ENCODE measurements at places on chromosomes 2 and 18.

GRCh38 chr18:60746491-60746890 is 373.9 kb upstream of the MC4R start:
- DNase-seq = no peak

DNA sequence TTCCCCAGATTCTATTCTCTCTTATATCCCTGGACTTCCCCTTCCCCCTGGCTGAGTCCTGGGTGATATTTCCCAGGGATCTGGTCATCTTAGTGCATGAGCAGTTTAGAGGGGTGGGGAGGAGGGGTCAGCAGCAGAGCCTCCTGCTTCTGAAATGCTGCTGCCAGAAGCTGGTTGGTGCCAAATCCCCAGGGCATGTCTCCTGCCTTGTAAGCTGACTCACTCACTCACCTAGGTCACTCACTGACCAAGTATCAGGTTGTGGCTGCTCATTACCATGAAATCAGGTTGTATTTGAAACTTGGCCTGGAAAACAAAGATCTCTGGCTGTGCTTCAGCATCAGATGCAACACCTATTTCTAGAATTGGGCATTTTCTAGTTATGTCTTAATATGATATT is 14.3 kb downstream of the GPR39 start:
- DNase-seq = no peak

DNA sequence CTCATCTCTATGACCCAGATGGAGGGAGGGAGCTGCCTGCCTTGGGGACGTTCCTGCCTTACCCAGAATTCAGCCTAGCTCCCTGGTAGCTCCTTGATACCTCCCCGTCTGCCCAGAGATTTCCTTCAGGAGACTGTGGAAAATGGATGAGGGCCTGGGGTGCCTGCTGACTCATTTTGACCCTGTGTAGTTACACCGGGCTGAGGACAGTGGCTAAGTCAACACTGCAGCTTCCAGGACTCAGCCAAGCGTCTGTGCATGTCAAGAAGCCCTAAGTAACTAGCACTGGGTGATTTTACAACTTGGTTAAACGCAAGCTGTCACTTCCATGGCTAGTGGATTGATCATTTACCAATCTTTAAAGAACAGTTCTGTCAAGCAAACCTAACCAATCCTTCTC is 23.3 kb upstream of the EPAS1 start:
- DNase-seq = no peak

DNA sequence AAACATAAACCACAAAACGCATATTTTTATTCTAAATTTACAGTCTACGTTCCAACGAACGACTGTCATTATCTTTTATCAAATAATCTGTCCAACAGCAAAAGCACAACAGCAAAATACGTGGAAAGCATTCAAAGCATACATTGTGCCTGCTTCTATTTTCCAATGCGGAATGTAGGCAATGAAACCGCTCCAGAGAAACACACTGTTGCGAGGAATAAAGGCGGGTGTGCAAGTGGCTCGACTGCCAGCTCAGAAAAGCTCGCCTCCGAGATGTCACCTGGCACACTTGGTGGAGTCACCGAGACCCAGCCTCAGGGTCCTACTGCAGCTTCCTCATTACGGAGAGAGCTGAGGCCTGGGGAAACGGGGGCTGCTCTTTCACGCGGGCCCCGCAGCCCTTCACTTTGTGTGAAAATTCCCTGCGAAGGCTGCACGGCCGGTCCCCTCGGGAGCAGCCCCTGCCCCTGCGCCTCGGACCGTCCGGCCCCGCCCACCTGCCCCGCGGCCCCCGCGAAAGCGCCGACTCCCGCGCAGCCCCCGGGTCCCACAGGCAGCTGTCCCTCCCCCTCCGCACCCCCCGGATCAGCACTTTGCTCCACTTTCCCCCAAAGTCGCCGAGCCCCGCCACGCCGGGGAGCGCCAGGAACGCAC is 752 bp downstream of the MGAT4A start:
- DNase-seq = peak; percentile 67

GRCh38 chr2:130808482-130809268 is 28.0 kb upstream of the ARHGEF4 start:
- peak; percentile 16 for DNase-seq

DNA sequence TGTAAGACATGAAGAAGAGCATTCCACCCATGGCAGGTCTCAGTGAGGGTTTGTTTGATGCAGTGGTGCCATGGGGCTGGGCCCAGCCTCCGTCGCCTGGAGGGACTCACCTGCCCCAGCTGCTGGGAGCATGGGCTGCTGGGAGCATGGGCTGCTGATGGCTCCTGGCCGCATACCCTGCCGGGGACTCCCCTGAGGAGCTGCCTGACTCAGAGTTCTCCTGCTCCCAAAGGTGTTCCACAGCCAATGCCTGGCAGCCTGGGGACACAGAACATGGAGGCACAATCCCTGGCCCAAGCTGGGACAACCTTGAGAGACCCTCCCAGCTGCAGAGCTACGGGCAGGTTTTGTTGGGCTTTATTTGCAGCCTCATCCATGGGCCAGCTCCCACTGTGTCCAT is 108.4 kb downstream of the COPS8 start:
- DNase-seq = no peak

GRCh38 chr18:75109319-75109691 is 99.6 kb downstream of the PTGR3 start:
- DNase-seq = no peak

DNA sequence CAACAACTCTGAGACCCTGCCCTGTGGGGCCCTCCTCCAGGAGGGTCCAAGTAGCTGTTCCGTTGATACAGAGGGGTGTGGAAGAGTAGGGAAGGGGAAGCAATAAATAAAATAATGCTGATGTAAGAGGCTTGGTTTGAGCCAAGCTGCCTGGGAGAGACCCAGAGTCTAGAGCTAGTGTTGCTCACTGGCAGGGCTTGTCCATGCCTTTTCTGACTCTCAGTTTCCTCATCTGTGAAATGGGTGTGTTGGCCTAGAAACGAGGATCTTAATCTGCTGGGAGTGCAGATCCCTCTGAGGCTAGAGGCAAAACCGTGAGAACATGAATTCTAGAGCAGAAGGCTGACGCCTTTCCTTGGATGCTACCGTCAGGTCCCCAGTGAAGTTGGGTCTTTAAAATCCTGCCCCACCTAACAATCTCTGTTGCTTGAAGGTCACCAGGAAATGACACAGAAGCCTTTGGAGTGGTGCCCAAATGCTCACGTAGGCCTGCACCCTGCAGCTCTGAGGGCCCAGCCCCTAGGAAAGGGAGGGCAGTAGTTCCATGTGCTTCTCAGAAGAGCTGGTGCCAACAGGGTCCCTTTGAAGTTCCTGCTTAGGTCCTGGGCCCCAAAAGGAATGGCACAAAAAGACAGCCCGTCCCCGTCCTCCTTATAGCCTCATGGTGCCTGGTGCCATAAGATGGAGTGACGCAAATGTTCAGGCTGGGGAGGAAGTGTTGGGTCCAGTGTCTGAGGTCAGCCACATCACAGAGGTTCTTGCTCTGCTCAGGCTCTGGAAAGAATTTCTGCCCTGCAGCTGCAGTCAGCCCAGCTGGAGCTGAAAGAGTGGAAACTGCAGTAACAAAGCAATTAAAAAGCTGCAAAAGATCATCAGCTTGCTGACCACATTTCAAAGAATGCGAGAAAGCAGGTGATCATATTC is 73.2 kb upstream of the SMAD2 start:
- DNase-seq = peak; percentile 79

- no peak for DNase-seq
These were observed 147.6 kb downstream of the LDLRAD4 start for GRCh38 chr18:13366131-13366530.

GRCh38 chr18:59249199-59249774 is 24.0 kb downstream of the RAX start:
- peak; percentile 37 for DNase-seq

DNA sequence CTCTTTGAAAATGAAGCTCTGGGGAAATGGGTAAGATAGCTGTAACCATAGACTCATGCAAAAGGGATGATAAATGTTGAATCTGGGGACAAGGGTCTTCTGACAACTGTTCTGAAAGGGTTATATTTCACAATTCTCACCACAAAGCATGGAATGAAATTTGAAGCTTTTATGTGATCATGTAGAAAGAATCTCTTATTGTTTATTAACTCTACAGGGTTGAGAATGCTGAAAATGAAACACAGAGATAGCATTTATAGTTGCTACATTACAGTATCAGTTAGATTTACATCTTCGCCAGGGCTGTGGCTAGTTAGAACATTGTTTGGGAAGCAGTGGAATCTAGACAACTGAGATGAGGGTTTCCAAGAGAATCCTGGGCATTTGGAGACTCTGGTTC is 97.4 kb upstream of the LHCGR start:
- no peak for DNase-seq

DNA sequence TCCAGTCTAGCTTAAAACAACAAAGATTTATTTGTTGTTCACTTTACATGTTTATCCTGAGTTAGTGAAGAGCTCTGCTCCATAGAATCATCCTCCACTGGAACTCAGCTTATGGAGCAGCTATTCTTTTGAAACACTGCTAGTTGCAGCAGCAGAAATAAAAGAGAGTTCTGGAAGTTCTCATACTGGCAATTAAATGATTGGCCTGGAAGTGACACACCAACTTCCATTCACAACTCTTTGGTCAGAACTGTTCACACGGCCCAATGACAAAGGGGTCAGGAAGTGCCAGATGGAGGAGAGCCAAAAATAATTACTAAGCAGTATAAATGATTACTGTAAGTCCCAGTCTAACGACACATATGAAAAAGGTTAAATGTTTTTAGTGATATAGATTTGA is 39.1 kb downstream of the FBXO11 start:
- DNase-seq = no peak

DNA sequence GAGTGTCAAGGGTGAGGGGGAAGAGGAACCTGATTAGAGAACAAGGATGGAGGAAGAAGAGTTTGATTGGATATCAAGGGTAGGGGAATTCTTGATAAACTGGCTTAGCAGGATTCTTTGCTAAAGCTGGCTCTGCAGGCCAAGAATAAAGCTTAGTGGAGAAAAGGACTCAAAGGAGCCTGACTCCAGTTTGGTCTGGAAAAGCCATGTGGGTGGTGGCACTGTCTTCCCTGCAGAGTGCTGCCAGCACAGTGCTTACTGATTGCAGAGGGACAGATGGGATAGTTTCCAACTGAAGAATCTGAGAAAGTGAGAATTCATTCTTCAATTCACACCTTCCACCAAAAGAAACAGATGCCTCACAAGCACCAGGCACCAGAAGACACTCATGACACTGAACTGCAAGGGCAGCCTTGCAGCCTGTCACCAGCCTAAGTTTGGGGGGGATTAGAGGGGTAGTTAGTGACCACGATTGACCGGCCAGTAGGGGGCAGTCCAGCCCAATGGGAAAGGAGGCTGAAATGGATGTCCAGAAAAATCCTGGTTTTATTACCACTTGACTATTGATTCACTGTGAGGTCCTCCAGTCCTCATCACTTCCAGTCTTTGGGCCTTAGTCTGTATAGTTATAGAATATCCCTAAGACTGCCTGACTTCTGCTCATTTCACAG is 334.5 kb downstream of the SMAD2 start:
- no peak for DNase-seq

- DNase-seq = peak; percentile 60
These were observed 105.2 kb downstream of the NETO1 start for GRCh38 chr18:72762515-72763122.

DNA sequence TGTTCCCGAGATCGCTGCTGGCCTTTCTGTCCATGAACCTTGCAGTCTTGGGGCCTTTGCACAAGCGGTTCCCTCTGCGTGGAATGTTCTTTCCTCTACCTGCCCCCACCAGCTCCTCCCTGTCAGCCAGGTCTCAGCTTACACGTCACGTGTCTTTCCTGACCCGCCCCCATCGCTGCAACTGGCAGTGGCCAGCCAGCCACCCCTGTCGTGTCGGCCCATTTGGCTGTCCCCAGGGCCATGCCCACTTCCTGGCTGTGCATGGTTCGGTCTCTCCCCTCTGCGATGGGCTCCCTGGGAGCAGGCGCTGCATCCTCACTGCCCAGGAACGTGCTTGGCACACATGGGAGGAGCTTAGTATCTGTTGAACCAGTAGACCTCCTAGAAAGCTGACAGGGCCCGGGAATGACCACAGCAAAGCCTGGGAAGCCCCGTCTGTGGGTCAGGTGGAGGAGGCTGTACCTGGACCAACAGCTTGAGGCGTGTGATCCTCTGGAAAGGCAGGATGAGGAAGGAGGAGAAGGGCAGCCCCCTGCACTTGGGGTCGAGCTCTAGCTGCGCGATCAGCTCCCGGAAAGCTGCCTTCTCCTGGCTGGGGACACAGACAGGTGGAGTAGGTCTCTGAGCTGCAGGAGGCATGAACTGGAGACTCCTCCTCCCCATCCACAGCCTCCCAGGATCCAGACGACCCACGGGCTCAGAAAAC is 21.0 kb downstream of the SNORC start:
- DNase-seq = no peak

GRCh38 chr2:241256168-241256545 is 59.3 kb downstream of the HDLBP start:
- DNase-seq = no peak

GRCh38 chr2:66489436-66489835 is 54.5 kb downstream of the MEIS1 start:
- no peak for DNase-seq

- DNase-seq = no peak
These were observed 14.8 kb downstream of the TIMM21 start for GRCh38 chr18:74163019-74163660.

DNA sequence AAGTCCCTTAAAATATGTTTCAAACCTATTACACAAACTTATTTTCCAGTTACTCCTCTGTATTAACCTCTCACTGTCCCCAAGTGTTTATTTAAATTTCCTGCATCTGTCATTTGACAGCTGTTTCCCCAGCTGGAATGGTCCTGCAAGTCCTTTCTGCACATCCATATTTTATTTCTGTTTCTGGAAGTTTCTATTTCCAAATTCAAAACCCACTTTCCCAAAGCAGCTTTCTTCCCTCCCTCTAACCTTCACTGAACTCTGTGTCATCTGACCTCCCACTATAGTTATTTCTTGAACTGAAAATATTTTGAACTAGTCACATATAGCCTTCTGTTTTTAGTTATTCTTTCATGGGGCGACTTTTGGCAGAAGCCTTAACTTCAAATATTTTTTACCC is 459.4 kb upstream of the MC4R start:
- no peak for DNase-seq

- DNase-seq = no peak
These were observed 30.6 kb downstream of the SEPTIN10 start for GRCh38 chr2:109582928-109583895.

GRCh38 chr2:136015699-136016098 is 30.3 kb upstream of the DARS1 start:
- no peak for DNase-seq

DNA sequence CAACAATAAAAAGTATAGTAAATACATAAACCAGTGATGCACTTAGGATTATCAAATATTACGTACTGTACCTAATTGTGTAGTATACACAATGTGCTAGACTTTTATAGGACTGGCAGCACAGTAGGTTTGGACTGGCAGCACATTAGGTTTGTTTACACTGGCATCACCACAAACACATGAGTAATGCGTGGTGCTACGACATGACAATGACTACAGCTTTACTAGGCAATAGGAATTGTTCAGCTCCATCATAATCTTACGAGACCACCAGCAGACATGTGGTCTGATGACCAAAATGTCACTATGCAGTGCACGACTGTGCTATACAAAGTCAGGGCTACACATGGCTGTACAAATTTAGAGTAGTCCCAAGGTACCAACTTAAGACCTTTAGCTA is 2.3 kb downstream of the MBOAT2 start:
- no peak for DNase-seq

Data from Jurkat, Clone E6-1 (cell line).